ENCODE measurements at places on chromosomes 2 and 18.

DNA sequence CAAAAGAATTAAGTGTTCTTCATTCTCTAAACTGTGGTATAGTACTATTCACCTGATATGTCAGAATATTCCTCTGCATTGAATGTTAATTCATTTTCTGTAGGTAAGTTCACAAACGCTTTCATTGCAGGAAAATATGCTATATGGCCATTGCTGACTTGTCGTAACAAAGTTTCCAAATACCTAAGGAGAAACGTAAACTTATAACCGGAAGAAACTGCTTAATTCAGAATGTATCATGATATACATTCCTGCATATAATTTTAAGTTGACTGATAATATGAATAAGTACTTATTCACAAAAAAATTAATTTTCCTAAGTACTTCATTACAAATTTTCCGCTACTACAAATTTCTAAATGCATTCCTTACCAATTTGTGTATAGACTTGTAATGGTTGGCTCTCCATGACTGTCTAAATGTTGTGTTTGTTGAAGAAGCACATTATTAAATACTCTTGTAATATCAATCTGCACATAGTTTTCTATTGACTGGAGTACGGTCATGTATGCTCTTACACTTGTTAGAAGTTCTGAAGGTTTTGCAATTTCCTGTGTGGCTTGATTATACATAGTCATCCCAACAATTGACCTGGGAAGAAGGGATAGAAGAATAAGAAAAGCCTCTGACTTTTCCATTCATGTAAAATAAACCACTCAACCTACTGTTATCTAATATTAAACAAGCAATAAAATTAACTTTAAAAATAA lies 85.4 kb downstream of the NCKAP1 start:
- no peak for DNase-seq

GRCh38 chr18:77012806-77013541 lies 119.6 kb downstream of the MBP start:
- peak; percentile 28 for DNase-seq

GRCh38 chr2:52345676-52346075 lies 1313.7 kb upstream of the NRXN1 start:
- no peak for DNase-seq

GRCh38 chr2:10476723-10477442 lies 28.8 kb upstream of the ODC1 start:
- DNase-seq, result no peak

DNA sequence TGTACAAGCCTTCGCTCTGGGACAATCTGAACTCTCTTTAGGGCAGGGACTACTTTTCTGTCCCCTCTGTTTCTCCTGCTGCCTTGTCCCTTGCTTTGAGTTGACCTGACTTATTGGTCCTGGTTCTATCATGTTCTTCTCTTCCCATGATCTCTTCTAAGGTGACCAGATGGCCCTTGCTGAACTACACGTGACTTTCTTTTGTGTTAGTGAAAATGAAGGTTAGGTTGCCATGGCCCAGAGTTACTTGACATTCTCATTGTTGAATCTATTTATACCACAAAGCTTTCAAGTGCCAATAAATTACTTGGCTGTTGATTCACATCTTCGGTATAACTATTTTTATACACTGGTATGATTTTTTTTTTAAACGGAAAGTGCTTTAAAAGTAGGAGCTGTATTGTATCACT lies 24.4 kb downstream of the MRPL33 start:
- DNase-seq, result no peak

DNA sequence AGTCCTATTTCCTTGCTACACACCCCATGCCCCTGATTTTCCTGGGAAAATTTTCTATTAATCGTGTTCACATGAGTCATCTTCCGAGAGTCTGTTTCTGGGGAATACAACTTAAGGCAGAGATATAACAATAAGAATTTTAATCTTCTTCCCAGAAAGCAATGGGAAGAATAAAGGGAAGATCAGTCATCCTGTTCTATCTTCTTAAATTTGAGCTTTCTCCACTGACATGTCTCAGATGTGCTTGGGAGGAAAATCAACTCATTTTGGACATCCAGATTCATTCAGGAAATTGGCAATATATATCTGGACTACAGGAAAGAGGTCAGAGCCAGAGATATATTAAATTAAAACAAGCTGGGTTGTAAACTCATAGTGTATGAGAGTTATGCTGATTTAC lies 62.3 kb upstream of the SPAG16 start:
- DNase-seq, result no peak

DNA sequence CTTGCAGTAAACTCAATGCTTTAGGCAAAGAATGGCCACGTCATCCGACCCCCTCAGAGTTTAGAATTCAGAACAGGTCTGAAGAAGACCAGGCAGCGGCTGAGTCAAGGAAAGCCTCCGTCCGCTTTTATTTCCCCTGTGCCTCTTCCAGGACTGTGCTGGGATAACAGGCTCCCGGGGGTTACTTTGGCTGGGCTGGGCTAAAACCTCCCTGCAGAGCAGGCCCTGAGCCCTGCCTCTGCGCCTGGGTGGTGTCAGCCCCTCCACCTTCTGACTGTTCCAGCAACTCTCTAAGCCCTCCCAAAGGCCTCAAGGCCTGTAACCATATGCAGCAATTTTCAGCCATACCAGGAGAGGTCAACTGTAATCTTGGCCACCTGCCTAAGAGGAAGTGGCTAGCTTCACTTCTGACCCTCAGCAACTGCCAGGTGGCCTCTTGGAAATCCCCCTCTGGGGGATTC lies 166.5 kb downstream of the RPIA start:
- DNase-seq, result no peak

All from inflammatory macrophage treated with lipopolysaccharide for 1 hour (primary cell).